Stimulated activated naive CD8-positive, alpha-beta T cell treated with anti-CD3 and anti-CD28 coated beads, Interleukin-15, Interleukin-2, amounts not matched to agents 100 U/mL and 50 U/mL, for 24 hours (primary cell): ENCODE measurements at places on chromosomes 2 and 18.

- DNase-seq, result no peak
These were observed 48.6 kb upstream of the SEC11C start for GRCh38 chr18:59090966-59091603.

DNA sequence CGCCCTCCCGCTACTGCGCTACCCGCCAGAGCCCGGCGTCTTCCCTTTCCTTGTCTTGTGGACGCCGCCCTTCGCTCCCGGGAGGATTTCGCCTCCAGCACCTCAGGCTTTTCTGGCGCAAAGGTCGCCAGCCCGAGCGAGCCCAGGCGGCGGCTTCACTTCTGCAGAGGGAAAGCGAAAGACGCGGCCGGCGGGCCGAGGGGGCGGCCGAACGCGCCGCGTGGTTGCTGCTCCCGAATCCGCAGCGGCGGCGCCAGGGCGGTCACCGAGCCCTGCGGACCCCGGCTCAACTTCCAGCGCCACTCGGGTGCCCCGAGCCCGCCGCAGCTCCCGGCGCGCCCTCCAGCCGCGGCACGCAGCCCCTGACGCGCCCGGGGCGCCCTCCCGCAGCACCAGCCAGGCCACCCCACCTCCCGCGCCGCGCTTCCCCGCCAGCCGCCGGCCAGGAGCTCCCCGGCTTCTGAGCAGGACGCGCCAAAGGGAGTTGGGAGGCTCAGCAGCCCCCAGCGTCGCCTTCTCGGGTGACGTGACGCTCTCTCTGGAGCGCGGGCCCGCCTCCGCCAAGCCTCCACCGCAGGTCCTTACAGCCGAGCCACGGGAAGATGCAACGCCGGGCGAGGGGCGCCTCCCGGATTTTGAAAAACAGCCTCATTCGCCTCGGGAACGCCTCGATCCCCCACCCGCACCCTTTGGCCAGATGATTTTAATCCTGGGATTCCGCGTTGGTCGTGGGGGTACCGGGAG lies 84.9 kb upstream of the EPB41L3 start:
- peak; percentile 6 for DNase-seq

DNA sequence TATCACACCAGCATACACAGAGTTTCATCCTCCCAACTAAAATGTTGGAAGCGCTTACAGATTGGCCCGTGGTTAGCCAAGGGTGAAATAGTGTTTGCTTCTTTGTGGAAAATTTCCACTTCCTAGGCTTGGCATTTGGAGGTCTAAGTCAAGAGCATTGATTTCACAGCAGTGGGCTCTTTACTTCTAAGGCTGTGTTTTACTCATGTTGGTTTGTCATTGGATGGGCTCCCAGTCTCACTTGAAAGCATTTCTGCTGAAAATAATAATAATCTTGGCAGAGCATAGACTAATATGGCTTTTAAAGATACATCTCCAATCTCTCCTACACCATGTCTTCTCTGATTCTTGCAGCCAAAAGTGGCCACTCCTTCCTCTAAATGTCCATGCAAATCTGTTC lies 82.9 kb downstream of the DYNAP start:
- DNase-seq, result no peak

GRCh38 chr18:46755315-46756024 lies 1.4 kb downstream of the ST8SIA5 start:
- no peak for DNase-seq

DNA sequence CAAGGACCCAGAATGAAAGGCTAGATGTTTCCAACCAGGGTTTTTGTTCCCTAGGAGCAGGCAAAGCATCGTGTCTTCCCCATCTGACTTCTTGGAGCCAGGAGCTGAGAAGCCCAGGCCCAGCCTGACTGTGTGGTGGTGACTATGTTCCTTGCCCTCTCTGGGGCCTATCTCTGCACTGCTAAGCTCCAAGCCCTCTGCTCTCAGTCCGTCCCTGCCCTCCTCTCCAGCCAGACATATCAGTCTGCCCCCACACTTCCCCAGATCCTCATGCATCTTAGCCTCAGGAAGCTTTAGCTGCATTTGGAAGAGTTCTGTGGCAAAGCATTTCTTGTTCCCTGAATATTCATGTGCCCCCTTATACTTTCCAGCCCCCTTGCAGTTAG lies 196.6 kb downstream of the CYP26B1 start:
- no peak for DNase-seq

GRCh38 chr18:9838144-9838877 lies 47.5 kb upstream of the TXNDC2 start:
- DNase-seq, result no peak

DNA sequence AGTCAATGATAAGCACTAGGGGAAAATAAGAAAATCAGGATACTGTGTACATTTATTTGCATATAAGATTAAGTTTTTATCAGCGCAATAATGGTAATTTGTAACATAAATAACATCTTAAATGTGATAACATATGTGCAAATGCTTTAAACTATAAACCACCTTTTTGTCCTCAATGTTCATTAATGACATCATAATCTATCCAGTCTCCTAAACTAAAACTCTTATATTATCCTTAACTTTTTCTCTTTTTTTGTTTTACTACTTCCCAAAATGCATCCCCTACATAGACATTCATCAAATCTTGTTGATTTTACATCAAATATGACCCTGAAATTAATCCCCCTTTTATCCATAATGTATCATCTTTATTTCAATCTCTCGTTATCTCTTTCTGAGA lies 3.4 kb upstream of the RAD51AP2 start:
- DNase-seq, result no peak
